Mesendoderm (in vitro differentiated cells): ENCODE measurements at places on chromosomes 3 and 15.
A peak's percentile ranks its signal among the peaks of the same experiment; 100 is the strongest.

GRCh38 chr15:71730277-71731144 is 79.8 kb upstream of the NR2E3 start:
- H3K4me1 ChIP-seq, result no peaks in the 10 kb centered on the region
- no peaks in the 10 kb centered on the region for H3K36me3 ChIP-seq
- H3K4me3 ChIP-seq, result no peak overlapping the region

DNA sequence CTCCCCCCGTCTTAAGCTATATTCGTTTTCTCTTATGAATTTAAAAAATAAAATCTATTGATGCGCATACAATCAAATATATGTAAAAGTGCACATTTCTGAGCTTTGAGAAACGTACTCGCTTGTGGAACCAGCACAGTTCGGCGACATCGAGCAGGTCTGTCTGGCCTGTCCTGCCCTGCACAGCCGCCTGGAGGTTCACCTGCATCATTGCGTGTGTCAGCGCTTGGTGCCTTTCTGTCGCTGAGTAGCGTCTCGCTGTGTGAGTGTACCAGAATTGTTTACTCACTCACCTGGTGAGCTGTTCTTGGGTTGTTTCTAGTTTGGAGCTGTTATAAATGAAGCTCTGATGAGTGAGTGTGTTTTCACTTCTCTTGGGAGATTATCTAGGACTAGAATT is 104.0 kb downstream of the VGLL4 start:
- H3K27ac ChIP-seq, result no peak overlapping the region
- DNase-seq, result peak; percentile 30
- H3K27me3 ChIP-seq, result no peaks in the 10 kb centered on the region
- no peaks in the 10 kb centered on the region for H3K4me1 ChIP-seq
- no peaks in the 10 kb centered on the region for H3K36me3 ChIP-seq
- H3K4me3 ChIP-seq, result no peak overlapping the region

DNA sequence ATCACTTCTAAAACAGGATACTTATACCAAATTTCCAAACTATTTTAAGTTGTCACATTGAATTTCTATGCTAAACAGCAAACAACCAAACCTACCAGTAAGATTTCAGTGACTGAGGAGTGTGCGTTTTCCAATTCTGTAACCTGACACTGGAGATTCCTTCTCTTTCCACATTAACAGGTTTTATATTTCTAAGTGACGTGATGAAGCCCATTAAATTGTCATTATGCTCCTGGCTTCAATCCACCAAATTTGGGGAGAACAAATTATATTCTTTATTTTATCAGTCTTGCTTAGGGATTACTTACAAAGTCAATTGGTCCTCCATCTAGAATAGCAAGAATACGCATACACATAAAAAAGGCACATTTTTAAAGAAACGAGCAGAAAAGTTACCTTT is 764.8 kb upstream of the NR2F2 start:
- DNase-seq, result no peak
- H3K36me3 ChIP-seq, result no peaks in the 10 kb centered on the region
- no peak overlapping the region for H3K4me3 ChIP-seq

DNA sequence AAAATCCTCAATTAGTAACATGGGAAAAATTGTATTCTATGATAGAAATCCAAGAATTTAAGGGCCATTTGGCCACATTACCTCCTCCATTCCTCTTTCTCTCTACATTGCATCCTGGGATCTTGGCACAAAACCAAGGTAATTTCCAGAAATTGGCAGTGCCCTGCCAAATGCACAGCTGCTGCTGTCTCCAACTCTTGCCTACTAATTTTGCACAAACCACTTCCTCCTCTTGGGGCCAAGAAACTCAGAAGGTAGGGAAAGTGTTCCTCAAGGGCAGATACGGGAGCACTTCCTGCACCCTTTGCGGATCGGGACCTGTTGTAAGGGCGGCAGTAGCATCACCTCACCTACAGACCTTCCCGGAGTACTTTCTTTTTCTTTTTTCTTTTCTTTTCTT is 57.8 kb downstream of the MAP3K13 start:
- no peak for DNase-seq
- no peak overlapping the region for H3K4me3 ChIP-seq
- H3K4me1 ChIP-seq, result no peaks in the 10 kb centered on the region

GRCh38 chr15:69661446-69661845 is 208.8 kb downstream of the RPLP1 start:
- H3K36me3 ChIP-seq, result no peaks in the 10 kb centered on the region
- no peaks in the 10 kb centered on the region for H3K27me3 ChIP-seq
- no peak overlapping the region for H3K4me3 ChIP-seq
- DNase-seq, result no peak

GRCh38 chr15:85618956-85619491 is 175.7 kb downstream of the KLHL25 start:
- peaks cover 13% of the 10 kb centered on the region for H3K4me1 ChIP-seq
- H3K27me3 ChIP-seq, result no peaks in the 10 kb centered on the region
- no peaks in the 10 kb centered on the region for H3K36me3 ChIP-seq
- no peak overlapping the region for H3K4me3 ChIP-seq
- DNase-seq, result peak; percentile 76

- no peak overlapping the region for H3K27ac ChIP-seq
- H3K4me1 ChIP-seq, result no peaks in the 10 kb centered on the region
- no peaks in the 10 kb centered on the region for H3K27me3 ChIP-seq
- peaks cover 30% of the 10 kb centered on the region for H3K36me3 ChIP-seq
- H3K4me3 ChIP-seq, result no peak overlapping the region
These were observed 4.6 kb upstream of the QRICH1 start for GRCh38 chr3:49098429-49098828.

DNA sequence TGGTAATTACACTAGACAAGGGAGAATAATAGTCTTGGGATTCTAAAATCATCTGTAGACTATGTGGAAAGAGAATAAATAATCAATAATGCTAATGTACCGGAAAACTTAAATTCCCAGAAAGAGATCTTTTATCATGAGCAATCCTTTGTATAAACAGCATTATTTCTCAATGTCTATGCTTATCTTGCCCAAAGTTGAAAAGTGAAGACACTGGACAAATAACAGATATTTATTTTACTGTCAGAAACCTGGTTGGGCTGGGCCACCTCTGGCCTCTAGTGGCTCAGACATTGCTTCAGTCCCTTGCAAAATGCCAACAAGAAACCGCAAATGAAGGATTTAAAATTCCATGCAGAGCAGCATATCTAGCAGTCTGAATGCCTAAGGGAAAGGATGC is 409.9 kb downstream of the FHIT start:
- H3K36me3 ChIP-seq, result no peaks in the 10 kb centered on the region
- peaks cover 4% of the 10 kb centered on the region for H3K4me1 ChIP-seq
- DNase-seq, result peak; percentile 33
- H3K27ac ChIP-seq, result no peak overlapping the region
- H3K4me3 ChIP-seq, result no peak overlapping the region
- no peaks in the 10 kb centered on the region for H3K27me3 ChIP-seq
